CD4-positive, CD25-positive, alpha-beta regulatory T cell (primary cell): ENCODE measurements at places on chromosomes 5 and 9.
A peak's percentile ranks its signal among the peaks of the same experiment; 100 is the strongest.

DNA sequence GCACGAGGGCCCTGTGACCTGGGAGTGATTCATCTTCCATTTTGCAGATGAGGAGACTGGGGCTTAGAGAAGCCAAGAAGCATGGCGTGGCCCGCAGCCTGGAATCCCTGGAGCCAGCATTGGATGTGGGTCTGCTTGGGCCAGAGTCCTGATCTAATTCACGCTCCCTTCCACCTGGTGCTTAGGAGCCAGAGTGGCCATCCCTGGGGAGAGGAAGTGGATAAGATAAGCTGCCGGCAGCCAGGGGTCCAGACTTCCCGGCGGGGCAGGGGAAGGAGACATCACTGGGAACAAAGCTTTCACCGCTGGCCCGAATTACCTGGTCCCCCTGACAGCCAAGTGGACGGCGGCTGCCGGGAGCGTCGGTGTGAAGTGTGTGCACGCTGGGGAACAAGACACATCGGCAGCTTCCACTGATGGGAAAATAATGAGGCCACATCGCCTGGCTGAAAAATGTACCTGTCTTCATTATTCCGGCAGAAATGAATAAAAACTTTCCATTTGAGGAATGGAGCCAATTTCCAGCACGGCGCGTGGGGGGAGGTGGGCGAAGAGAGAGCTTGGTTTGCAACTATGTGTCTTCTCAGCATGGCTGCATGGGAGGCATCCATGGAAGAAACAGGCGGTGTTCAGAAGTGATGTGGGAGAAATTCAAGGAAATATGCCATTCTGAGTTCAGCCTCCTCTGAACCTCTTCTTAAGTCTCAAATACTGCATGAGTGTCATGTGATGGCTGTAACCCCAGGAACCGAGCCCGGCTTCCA, 78.5 kb downstream of the OLFM1 start:
- no peak for DNase-seq

DNA sequence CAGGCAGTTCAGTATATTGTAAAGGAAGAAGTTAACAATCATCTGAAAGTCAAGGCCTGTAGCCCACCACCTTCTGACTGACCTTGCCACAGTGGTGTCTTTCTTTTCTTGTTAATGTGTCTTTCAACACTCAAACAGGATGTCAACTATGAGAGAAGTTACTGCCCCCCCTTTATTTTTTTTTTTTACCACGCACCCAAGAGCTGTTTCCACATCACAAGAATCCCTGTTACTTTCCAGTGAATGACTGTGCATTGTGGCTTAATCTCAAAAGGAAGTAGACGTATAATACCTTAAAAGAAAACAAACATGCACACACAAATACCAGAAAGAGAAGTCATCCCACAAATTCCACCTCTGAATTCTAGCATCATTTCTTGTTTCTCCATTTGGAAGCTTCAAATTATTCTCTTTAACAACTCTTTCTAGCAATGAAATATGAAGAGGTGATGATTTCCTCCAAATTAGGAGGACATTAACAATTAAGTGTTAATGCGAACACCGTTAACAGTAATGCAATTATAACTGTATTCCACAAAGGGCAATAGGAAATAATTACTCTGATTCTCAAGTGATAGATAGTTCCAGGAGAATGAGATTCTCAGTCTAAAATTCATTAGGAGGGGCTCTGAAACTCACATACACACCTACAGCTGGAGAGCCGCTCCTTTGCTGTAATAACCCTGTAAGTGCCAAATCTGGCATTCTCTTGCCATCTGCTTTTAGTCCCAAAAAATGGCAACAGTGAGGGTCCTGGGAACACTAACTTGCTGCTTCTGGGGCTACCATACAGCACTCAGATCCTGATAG, 201.0 kb downstream of the EFNA5 start:
- DNase-seq, result no peak

- no peak for DNase-seq
Measured at GRCh38 chr5:624118-624950, 12.2 kb downstream of the CEP72 start.

- DNase-seq, result peak; percentile 76
Measured at GRCh38 chr5:131747180-131748105, 49.4 kb downstream of the FNIP1 start.

GRCh38 chr5:170296036-170296934, 1.3 kb downstream of the LCP2 start:
- no peak for DNase-seq

- no peak for DNase-seq
Measured at GRCh38 chr5:126053630-126054029, 369.6 kb upstream of the GRAMD2B start.

GRCh38 chr5:23721336-23721735, 213.9 kb downstream of the PRDM9 start:
- DNase-seq, result no peak

GRCh38 chr9:14346231-14346791, 32.4 kb upstream of the NFIB start:
- DNase-seq, result no peak

DNA sequence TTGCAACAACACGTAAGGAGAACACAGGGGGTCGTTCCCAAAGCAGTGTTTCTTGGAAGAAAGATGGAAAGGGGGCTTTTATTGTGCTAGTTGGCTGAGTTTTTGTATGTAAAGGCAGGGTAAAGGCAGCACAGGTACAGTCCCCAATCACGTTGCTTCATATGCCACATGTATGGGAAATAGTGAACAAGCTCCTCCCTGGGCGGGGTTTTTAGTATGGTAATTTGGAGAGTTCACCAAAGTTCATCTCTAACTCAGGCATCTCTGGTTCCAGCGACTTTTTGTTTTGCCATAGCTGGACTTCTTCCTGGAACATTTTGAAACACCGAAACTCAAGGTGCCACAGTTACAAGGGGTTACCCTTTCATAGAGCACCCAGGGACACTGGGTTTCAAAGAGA, 133.9 kb downstream of the CAAP1 start:
- no peak for DNase-seq

GRCh38 chr5:113103330-113103729, 126.7 kb downstream of the DCP2 start:
- DNase-seq, result no peak

DNA sequence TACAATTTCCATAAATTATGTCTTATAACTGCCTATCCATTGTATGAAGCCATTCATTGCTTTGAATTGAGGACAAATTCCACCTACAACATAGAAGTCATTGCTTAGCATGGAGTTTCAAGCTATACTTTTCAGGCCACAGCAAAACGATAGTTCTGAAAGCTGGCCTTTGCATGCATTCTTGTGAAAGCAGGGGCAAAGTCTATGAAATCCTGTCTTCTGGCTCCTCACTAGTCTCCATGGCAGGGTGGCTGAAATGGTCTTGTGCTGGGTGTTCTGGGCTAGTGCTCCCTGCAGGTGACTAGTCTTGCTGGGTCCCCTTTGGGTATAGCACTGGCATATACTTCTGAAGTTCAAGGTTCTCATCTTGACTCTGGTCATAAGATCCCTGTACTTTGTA, 353.9 kb upstream of the ZNF608 start:
- no peak for DNase-seq

DNA sequence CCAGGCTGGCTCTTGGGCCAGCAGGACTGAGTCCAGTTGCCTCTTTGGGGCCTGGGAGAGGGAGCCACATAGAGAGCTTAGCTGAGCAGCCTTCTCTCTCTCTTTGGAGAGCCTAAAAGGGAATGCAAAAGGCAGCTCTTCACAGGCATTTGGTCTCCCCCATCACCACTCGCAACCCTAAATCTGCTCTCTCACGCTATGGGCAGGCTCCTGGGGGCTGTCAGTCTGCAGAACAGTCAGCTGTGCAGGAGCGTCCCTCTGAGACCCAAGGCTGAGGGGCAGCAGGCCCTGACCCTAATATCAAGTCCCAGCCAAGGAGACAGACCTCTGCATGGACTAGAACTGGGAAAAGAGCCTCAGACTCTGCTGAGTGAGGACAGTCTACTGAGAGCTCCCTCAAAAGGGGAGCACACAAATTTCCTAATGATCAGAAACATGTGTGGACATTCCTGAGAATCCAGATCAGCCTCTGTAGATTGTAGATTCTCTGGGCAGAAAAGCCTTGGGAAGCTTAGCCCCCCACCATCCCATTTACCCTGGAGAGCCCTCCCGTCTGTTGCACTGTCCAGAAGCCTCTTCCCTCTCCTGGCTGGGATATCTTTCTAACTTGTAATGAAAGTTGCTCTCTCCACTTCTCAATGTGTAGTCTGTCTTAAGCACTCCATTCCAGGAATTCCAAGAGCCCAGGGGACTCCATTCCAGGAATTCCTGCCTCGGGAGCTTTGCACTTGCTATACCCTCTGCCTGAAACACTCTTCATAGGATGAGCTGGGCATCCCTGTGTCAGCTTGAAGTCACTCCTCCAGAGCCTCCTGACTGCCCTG, 79.4 kb downstream of the FAM114A2 start:
- DNase-seq, result no peak

DNA sequence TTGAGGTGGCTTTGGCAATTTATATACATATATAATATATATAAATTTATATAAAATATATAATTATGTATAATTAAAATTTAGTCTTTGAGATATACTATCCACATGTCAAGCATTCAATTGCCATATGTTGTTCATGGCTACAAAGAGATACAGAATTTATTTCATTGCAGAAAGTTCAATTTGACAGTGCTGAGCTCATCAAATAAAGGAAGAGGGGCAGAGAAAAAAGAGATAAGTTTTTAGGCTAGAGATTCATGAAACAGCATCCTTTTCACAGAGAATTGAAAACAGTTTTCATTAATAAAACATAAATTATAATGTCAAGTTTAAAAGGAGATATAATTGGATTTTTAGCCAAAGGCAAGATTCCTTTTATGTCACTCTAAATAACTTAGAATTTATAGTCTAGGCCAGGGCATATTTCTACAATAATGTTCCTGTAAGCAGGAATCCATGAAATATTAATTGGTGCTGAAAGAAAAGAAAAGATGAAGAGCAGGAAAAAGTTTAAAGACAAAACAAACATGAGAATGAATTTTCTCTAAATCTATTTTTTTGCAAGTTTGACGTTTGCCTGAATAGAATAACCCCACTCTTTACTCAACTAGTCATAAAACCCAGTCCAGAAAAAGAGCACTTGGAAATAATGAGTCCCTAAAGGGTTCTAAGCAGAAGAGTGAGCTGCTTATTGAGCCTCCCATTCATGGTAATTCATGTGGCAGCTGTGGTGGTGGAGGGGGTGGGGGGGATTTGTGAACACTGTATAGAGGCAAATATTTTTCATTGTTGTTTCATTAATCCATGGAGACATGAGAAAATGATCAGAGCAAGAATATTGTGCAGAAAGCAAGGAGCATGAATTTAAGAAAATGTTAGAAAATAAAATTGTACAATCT, 1279.5 kb downstream of the CDH12 start:
- no peak for DNase-seq

DNA sequence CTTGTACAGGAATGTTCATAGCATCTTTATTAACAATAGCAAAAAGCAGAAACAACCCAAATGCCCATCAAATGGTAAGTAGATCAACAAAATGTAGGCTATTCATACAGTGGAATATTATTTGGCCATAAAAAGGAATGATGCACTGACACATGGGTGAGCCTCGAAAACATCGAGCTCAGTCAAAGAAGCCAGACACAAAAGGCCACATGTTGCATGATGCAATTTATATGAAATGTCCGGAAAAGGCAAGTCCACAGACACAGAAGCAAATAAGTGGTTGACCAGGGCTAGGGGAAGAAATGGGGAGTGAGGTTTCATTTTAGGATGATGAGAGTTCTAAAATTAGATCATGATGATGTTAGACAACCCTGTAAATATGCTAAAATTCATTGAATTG, 16.5 kb upstream of the SLC2A8 start:
- no peak for DNase-seq

GRCh38 chr5:169166078-169166477, 134.9 kb downstream of the SLIT3 start:
- no peak for DNase-seq

GRCh38 chr5:5381310-5381913, 41.1 kb upstream of the ICE1 start:
- DNase-seq, result no peak

GRCh38 chr5:95667061-95667618, 15.7 kb downstream of the SPATA9 start:
- no peak for DNase-seq

- no peak for DNase-seq
Measured at GRCh38 chr9:134724912-134725604, 83.5 kb downstream of the COL5A1 start.

- DNase-seq, result no peak
Measured at GRCh38 chr5:180423133-180423532, 70.0 kb upstream of the GFPT2 start.
